Prostate gland (tissue), 2 donors: ENCODE measurements at places on chromosomes 13 and 19.

DNA sequence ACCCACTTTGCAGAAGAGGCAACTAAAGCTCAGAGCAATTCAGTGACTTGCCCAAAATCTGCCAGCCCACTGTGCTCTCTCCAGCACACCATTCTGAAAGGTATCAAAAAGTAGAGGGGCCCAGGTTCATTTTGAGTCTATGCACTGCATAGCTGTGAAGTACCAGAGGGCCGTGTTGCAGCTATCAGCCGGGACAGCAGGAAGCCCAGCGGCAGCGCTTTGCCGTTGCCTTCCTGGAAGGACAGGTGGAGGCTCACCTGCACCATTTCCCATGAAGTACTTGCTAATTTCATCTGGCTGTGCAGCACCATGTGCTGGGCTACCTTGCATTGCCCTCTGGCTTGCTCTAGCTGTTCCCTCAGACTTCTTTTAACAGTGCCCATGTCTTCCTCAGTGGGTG lies 2.7 kb upstream of the SERPINE3 start:
- no peak for DNase-seq

DNA sequence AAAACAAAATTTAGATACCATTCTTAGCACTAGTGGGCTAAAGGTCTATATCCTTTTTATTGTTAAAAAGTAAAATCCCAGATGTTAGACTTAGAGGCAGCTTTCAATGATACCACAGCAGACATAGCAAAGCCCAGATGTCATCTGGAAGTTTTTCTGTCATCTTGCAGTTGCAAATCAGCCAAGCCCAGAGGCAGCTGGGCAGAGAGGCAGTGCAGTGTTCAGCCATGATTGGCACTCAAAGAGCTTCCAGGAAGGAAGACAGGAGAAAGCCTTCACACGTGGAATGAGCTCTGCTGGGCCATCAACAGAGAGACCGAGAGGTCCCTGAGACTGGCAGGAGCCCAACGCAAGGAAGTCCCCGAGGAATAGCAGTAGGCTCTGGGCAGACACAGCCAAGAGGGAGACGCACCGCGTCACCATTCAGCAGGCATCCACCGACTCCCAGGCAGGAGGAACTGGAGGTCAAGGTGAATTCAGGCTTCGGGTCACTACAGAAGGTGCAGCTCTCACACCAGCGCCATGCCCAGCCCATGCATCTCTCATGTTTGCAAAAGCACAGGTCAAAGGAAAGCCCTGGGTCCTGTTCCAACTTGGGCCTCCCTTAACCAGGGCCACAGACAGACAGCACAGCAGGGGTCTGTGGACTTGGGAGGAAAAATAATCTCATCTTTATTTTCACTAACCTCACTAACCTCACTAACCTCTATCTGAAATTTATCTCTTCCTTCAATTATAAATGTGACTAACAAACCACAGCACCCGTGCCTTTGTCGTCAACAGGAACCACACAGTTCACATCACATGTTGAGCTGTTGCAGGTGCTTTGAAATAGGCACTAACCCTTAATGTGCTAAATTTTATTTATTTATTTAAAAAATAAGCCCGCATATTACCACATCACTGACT lies 54.9 kb downstream of the TUBGCP3 start:
- no peak for DNase-seq

- no peak for DNase-seq
Measured at GRCh38 chr13:108669381-108669780, 40.0 kb downstream of the MYO16 start.

DNA sequence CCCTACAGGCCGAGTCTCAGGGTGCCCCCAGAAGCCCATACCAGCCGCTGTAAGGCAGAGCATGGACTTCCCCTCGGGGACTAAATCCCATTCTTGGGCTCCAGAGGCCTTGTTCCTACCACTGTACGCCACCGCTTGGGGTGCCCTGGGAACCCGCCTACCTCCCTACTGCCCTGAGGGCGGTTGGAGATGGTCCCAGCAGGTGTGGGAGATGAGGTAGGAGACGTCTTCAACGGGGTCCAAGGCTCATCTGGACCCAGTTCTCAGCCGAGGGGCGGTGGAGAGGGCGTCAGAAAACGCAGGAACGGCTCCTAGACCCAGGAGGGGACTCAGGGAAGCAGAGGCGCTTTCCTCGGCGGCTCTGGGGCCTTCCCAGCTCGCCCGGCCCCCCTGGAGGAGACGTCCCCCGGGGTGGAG lies 833 bp upstream of the ZIK1 start:
- DNase-seq: no peak

DNA sequence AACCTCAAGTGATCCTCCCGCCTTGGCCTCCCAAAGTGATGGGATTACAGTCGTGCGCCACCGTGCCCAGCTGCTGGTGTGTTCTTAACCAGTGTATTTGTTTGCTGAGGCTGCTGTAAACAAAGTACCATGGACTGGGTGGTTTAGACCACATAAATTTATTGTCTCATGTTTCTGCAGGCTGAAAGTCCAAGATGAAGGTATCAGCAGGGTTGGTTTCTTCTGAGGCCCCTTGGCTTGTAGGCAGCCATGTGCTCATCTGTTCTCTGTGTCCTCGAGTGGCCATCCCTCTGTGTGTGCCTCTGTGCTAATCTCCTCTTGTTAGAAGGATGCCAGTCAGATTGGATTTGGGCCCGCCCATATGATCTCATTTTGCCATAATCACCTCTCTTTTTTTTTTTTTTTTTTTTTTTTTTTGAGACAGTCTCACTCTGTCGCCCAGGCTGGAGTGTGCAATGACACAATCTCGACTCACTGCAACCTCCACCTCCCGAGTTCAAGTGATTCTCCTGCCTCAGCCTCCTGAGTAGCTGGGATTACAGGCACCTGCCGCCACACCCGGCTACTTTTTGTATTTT lies 31.8 kb downstream of the PEX11G start:
- DNase-seq: no peak

DNA sequence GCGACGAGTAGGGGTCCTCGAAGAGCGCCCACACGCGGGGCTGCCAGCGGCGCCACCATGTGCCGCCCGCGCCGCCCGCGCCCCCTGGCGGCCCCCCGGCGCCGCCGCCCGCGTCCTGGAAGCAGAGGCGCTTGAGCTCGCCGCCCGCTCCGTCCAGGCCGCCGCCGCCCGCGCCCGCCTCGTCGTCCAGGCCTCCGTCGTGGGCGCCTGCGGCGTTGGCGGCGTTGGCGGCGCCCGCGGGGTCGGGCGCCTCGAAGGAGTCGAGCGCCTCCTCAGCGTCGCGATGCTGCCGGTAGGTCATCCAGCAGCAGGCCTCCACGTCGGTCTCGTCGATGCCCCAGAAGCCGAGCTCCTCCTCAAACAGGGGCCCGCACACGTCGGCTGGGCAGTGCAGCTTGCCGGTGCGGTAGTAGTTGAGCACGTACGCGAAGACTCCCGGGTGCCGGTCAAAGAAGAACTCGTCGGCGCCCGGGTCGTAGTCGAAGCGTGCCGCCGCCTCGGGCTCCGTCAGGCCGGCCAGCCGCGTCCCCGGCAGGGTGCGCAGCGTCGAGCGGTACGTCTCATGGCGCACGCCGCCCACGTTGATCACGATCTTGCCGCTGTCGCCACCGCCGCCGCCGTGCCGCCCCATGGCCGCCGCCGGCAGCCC lies 829 bp downstream of the KCNC3 start:
- DNase-seq: no peak

- DNase-seq: no peak
Measured at GRCh38 chr13:50149932-50150331, 134.7 kb downstream of the KCNRG start.

DNA sequence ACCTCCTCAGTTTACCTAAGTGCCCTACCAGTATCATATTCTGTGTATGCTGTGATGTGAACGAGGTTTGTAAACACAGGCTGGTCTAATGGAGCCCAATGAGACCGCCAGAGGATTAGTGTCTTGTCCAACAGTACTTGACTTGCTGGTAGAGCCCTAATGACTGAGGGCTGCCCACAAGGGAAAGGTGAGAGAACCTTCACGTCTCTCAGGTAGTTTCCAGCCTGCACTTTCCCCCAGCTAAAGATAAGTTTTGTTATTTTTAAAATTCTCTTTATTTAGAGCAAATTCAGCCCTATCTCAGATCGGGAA lies 498 bp upstream of the RBM26 start:
- DNase-seq: no peak

GRCh38 chr13:94112227-94112626 lies 367.3 kb downstream of the DCT start:
- no peak for DNase-seq

DNA sequence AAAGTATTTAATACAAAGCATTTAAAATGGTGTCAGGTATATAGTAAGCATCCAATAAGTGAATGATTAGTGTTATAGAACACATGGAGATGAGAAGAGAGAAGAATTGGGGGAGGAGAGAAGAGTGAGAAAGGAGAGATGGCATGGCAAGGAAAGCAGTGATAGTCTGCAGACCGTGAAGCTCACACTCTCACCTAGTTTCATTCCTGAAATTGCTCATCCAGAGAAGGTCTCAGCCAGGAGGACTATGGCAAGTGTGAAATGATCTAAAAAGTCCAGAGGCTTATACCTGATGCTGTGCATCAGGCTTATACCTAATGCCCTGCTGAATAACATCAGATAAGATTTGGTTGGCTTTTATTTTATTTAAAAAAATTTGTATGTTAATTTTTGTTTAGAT lies 351.6 kb upstream of the KLF12 start:
- DNase-seq: no peak
